ENCODE measurements at places on chromosomes 3 and 15.

GRCh38 chr3:150410311-150411105, 2.4 kb downstream of the TSC22D2 start:
- no peak for DNase-seq

DNA sequence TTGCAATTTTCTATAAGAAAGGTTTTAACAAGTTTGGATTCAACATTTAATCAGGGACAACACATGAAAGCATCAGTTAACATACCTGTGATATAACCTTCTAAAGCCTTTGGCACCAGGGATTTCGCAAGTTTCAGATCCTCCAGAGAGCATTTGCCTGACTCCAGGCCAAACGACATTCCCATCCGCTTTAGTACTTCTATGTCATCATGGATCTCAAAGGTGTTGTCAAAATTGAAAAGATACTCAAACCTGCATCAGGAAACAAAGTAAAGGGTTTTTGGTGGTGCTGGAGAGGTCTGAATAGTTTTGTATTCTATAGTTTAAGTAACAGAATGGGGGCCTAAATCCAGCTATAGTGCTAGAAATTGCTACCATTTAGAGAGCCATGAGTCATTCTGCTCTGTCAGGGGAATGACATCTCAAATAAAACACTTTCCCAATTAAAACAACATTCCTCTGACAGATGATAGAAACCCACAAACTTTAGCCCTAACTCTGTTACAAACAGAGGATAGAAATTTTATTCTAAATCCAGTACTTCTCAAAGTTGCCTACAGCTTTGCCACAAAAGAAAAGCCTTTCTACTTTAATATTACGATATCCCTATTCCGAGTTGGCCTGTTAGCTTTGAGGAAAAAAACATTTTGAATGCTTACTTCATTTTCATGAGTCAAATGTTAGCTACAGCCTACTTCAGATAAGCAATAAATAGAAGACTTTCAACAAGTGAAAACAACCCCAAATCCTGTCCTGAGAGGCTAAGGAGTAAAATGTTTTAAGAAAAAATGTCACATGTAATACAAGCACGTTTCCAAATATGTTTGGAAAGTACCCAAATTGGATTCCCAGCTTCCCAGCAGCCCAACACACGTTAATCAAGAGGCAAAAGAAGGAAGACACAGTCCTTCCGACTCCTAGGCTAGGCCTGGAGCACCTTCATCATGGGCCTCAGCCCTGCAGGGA, 83.4 kb downstream of the ATP1B3 start:
- DNase-seq = no peak

DNA sequence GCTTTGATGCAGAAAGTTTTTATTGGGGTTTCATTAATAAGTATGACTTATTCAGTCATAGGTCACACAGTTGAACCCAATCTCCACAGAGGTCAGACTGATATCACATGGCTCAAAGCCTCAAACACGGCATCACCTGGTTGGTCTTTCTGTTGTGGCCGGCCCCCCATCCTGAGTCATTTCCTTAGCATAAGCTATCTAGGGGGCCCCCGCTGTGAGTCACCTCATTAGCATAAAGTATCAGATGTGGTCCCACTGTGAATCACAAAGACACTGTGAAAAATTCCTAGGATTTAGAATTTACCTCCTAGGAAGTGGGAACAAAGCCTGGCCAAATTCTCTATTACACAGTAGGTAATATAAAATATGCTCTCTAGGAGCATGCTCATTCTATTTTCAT, 502.2 kb downstream of the PYDC2 start:
- DNase-seq = peak; percentile 26

GRCh38 chr3:33658039-33658438, 60.0 kb downstream of the CLASP2 start:
- no peak for DNase-seq

DNA sequence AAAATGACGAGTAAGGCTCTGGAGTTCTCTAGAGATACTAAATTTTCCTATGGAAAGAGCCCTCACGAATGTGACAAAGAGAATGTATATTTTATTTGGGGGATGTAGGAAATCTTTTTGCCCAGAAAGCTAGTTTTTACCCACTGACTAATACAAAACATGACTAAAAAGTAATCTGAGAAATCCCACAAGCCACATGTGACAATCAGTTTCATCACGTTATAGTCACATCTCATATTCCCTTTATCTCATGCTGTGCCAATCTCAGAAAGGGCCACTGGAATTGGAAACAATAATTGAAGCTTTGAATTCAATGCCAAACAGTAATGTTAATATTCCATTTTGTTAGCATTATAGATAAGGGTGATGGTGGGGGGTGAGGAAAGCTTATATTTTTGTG, 509.0 kb upstream of the GOLIM4 start:
- no peak for DNase-seq

DNA sequence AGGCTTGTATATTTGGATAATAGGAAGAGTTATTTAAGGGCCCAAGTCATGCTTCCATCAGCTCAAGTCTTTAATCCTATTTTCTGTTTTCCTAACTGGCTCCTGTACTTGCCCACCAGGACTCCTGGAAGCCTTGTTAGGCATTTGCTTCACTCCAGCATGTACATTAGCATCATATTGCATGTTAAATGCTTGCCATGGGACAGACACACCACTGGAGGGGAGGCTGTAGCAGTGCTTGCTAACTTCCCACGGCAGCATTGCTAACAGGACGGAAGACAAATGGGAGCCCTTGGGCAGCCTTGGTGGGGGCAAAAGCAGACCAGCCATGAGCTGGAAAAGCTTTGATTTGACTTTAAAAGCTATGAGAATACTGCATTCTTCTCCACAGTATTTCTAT, 6.1 kb downstream of the TMOD2 start:
- no peak for DNase-seq

DNA sequence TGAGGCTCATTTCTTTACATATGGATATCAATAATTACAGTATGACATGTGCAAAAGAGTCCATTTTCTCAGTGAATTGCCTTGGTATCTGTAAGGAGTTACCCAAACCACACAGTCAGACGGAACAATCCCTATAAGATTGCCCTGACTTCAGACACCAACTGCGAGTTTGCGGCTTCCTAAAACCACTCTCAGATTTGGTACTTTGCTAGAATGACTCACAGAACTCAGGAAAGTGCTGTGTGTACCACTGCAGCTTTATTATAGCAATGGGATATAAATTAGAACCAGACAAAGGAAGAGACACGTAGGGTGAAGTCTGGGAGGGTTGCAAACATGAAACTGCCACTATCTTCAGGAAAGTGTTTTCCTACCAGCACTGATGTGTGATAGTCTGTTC, 45.8 kb upstream of the ATP13A3 start:
- no peak for DNase-seq

DNA sequence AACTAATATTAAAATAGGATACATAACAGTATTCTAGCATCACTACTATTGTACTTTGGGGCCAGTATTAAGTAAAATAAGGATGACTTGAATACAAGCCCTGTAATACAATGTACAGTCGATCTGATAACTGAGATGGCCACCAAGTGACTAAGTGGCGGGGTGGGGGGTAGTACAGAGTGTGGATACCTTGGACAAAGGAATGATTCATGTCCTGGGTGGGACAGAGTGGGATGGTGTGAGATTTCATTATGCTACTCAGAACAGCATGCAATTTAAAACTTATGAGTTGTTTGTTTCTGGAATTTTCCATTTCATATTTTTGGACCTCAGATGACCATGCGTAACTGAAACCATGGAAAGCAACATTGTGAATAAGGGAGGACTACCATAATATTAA, 46.0 kb downstream of the SLC7A14 start:
- DNase-seq = no peak

DNA sequence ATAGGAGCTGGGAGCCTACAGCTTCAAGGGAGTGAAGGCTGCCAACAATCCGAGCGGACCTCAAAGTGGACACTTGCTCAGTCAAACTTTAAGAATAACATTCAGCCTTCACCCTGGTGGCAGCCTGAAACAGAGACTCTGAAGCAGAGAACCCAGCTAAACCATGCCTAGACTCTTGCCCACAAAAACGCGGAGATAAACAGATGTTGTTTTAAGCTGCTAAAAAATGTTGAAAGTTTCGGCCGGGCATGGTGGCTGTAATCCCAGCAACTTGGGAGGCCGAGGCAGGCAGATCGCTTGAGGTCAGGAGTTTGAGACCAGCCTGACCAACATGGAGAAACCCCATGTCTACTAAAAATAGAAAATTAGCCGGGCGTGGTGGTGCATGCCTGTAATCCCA, 29.8 kb upstream of the TRIM59 start:
- no peak for DNase-seq

GRCh38 chr15:78636378-78636859, 4.6 kb downstream of the CHRNB4 start:
- no peak for DNase-seq

DNA sequence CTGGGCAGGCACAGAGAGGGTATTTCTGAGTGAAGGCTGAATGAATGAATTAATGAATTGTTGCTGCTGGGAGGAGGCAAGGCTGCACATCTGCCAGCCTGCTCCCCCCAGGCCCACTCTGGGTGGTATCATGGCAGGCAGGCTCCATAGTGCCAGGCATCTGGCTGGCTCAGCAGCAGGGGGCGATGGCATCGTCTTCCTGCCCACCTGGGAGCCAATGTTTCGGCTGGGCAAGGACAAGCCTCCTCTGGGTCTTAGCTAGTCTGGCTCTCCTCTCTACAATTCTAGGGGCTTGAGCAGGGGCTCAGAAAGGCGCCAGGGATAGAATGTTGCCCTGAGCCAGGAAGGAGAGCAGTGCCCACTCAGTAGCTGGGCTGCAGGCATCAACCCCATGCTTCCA, 1.7 kb upstream of the TLR9 start:
- DNase-seq = no peak

GRCh38 chr3:87136066-87136596, 91.0 kb upstream of the CHMP2B start:
- DNase-seq = no peak

- no peak for DNase-seq
These were observed 153.6 kb downstream of the AKAP13 start for GRCh38 chr15:85534031-85534430.

DNA sequence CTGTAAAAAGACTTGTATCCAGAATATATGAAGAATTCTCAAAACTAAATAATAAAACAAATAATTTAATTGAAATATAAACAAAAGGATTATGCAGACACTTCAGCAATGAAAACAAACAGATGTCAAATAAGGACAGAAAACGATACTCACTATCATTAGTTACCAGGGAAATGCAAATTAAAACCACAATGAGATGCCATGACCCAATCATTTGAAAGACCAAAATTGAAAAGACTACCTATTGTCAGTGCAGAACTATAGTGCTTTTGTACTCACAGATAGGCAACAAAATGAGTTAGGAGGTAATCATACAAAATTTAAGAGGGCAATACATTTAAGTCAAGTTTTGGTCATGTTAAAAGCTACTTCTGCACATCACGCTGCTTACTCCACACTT, 31.6 kb upstream of the OR5K4 start:
- no peak for DNase-seq

DNA sequence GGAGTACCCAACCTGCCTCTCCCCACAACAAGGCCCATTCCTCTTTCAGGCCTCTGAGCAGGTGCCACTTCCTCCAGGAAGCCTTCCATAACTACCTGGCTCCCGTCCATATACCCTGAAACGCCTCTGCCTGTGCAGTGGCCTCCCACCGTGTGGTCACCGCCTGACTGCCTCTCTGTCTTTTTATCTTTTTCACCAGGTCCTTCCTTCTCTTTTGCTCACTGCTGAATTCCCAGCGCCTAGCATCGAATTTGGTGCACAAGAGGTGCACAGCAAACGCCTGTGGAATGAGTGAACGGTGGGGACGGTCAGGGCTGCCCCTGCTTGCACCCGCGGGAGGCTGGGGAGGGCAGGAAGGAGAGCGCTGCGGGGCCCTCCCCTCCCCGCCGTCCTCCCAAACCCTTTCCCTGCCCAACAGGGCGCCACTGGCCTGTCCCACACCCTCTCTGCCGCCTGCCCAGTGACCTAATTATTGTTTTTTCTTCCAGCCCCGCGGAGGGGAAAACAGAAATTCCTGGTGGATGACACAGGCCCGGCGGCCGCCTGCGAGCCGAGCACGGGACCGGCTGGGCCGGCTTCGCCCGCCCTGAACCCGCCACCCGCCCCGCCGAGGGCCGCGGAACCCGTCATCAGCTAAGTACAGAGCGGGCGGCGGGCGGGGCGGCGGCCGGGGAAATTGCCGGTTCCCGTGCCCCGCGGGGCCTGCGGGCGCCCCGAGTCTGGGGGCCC, 140.1 kb downstream of the SMAD6 start:
- DNase-seq = peak; percentile 46

- no peak for DNase-seq
These were observed 154.0 kb downstream of the ANXA2 start for GRCh38 chr15:60243769-60244168.

GRCh38 chr15:47266566-47266965, 450.7 kb upstream of the SEMA6D start:
- DNase-seq = no peak

DNA sequence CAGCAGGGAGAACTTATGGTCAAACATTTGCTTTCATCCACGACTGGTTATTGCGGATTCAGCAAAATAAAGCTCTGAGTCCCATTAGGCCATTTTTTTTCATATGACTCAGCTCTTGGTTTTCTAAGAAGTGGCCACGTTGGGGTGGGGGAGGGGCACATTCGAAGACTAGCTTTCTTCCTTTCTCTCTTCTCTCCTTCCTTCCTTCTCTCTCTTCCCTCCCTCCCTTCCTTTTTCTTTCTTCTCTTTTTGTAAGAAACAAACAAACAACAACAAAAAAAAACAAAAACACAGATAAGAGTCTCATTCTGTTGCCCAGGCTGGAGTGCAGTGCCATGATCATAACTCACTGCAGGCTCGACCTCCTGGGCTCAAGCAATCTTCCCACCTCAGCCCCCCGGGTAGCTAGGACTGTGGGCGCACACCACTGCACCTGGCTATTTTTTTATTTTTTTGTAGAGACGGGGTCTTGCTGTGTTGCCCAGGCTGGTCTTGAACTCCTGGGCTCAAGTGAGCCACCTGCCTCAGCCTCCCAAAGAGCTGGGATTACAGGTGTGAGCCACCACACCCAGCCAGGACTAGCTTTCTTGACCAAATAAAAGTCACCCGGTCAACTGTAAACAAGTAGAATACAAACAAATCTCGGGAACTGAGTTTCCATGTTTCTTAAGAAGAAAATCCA, 41.6 kb downstream of the ABCC5 start:
- DNase-seq = no peak

- no peak for DNase-seq
These were observed 43.8 kb downstream of the AAGAB start for GRCh38 chr15:67210555-67211168.

DNA sequence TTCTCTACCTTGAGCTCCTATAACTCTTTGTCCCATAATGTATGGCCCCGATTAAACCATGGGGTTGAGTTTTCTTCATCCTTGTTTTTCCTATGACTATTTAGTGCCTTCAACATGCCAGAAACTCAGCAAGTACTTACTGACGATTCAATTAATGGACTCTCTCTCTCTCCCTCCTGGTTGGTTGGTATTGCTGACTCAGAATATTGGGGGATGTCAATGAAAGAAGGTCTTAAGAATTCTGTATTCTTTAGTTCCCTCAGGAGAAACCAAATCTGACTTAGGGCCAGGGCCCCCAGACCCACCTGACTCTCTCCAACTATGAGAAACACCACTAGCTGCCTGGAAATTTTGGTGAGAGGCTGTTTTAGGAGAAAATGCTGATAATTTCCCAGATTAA, 40.8 kb downstream of the TM4SF4 start:
- no peak for DNase-seq

GRCh38 chr3:153625506-153625905, 463.5 kb downstream of the RAP2B start:
- DNase-seq = no peak
